Upper lobe of left lung (tissue), 6 donors: ENCODE measurements at places on chromosomes 5 and 9. TPM values are rescaled to one million over a fixed set of nuclear protein-coding genes. Genes with fewer than 3 reads are reported as not detected.

The CFAP90 gene
- 8.4 TPM for total RNA-seq

DNA sequence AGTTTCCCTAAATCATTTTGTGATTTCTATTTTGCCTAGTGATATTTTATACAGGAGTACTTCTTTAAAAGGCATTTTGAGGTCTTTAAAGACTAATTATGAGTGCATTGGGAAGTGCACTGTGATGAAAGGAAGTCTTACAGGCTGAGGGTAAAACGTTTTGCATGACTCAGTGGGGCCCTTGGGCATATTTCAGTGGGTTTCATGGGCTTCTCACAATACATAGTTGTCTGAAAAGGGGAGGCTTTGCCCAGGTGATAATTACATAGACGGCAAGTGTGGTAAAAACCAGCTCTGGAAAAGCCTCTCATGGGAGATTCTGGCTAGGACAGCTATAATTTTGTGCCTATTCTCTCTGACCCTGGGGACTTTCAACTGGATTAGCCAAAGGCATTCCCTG, 387.2 kb downstream of the ARHGEF28 start:
- DNase-seq = no peak

DNA sequence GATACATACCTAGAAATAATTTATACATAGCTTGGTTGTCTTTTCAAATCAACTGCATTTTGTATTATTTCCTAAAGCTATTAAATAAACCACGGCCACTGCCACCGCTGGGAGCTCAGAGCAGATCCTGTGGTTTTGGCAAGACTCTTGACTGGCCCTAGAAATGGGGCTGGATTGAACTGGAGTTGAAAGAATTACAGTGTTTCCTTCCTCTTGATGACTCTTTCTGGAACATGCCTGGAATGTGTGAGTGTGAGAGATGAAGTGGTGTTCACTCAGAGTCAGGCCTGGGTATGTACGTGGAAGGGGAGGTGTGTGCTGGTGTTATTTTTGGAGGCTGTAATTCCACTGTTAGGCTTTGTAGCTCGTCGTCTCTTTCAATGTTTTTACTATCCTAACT, 45.9 kb downstream of the TEK start:
- no peak for DNase-seq

GRCh38 chr9:131346559-131346958, 47.3 kb upstream of the PRRC2B start:
- DNase-seq = no peak

DNA sequence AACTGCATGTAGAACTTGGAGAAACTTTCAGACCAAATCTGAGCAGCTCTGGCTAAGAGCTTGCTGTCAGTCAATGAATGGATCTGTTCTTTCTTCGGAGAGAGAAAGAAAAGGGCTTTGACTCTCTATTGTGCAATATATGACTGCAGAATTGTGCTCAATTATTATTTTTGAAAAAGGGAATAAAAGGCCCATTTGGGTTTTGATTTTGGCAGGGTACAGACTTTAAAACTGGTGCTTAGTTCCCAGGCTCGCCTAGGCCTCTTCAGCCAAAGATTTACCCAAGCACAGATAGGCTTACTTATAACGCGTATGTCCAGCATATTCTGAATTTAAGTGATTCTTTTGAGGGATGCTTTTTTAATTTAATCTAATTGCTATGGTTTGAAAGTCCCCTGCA, 59.3 kb downstream of the RETREG1 start:
- no peak for DNase-seq

- DNase-seq = no peak
Observed at GRCh38 chr5:95972196-95972595, 10.5 kb upstream of the ELL2 start.

DNA sequence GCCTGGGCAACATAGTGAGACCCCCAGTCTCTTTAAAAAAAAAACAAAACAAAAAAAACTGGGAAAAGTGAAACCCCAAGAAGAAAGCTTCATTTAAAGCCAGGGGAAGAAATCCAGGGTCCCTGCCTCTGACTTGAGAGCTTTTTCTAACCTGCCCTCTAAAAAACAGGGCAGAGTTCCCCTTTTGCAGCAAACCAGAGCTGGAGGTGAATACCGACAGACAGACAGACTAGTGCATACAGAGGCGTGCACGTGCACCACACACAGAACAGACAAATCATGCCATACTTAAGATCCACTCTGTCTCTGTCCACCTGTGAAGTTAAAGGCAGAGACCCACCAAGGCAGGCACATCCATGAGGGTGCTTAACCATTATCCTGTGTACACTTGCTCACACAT, 11.7 kb upstream of the AQP3 start:
- DNase-seq = no peak

DNA sequence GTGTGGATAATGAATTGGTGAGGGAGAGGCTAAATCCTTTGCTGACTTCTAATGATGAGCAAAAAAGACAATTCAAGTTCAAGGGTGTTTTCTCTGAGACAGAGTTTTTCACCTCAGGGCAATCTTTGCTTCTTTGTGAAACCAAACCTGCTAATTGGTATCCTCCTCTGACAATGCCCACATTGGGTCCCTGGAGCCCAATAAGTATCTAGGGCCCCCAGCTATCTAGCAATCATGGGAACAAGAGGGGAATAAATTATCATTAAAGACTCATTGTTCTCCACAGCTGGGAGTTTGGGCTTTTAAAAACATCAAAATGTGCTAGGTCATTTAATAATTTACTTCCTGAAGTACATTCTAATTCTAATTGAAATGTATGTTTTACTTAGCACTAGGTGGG, 227.3 kb downstream of the TMEM167A start:
- no peak for DNase-seq

- peak; percentile 73 for DNase-seq
Observed at GRCh38 chr9:121278477-121279261, 10.7 kb downstream of the GSN start.

The SV2C gene
- total RNA-seq = 0.15 TPM

The LCN9 gene
- not detected for total RNA-seq

The TRPM6 gene
- 0.98 TPM for total RNA-seq

- no peak for DNase-seq
Observed at GRCh38 chr9:128233817-128234406, 30.7 kb downstream of the DNM1 start.

- DNase-seq = no peak
Observed at GRCh38 chr9:78613006-78613405, 316.1 kb downstream of the PSAT1 start.

- no peak for DNase-seq
Observed at GRCh38 chr5:3186736-3187405, 408.8 kb upstream of the IRX1 start.

GRCh38 chr5:137217599-137218200, 281.4 kb downstream of the SPOCK1 start:
- no peak for DNase-seq

The CTSV gene
- not detected for total RNA-seq

The RASEF gene
- total RNA-seq = 14.5 TPM

The C5 gene
- total RNA-seq = 17.5 TPM

GRCh38 chr5:9437741-9438240, 108.1 kb downstream of the SEMA5A start:
- no peak for DNase-seq

The C9orf50 gene
- total RNA-seq = not detected

The SLIT3 gene
- 57.3 TPM for total RNA-seq

The PKD2L2 gene
- not detected for total RNA-seq

- no peak for DNase-seq
Observed at GRCh38 chr5:5522336-5522735, 99.9 kb downstream of the ICE1 start.

GRCh38 chr9:105251133-105251532, 6.7 kb downstream of the SLC44A1 start:
- DNase-seq = no peak

GRCh38 chr5:77937015-77937908, 161.1 kb upstream of the TBCA start:
- DNase-seq = no peak

The BRD3OS gene
- total RNA-seq = 13.7 TPM

DNA sequence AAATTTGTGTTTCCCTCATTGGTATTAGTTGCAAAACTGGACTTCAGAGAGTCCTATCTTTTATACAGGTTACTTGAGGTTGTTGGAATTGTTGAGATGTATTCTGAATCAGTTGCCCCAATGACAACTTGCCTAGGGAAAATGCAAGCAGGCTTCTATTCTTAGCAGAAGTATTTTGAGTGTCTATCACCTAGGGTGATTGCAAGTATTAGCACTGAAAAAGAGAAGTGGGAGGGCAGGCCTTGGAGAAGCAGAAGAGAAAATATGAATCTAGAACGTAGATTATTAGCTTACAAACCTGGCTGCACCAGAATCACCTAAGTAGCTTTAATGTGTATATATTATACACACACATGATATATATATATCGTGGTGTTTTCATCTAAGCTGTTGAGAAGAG, 43.2 kb downstream of the ADAMTS12 start:
- no peak for DNase-seq

- DNase-seq = peak; percentile 39
Observed at GRCh38 chr9:99253772-99254431, 31.8 kb downstream of the SEC61B start.

The DMGDH gene
- total RNA-seq = 1.3 TPM

DNA sequence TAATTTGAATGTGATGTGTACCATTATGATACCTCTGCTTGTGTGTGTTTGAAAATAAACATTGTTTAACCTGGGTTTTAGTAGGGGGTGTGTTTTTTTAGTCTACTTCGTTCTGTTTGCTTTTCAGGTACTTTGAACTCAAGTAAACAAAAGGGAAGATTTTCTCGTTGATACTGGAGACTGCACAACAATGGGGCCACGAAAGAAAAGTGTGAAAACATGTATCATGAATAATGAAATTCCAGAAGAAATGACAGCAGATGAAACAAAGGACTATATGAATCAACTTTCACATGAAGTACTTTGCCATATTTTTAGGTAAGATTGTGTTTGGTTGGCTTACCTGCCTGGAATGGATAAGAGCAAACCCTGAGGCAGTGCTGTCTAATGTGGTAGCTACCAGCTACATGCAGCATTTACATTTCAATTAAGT, 10.8 kb downstream of the FBXO38 start:
- DNase-seq = no peak

The DNAI1 gene
- total RNA-seq = 0.37 TPM

The LRSAM1 gene
- total RNA-seq = 12.9 TPM
